Upper lobe of left lung (tissue), 6 donors: ENCODE measurements at places on chromosomes 1 and 21. TPM values are rescaled to one million over a fixed set of nuclear protein-coding genes. Genes with fewer than 3 reads are reported as not detected.

AHDC1 gene
- 38.5 TPM for total RNA-seq

LDLRAD1 gene
- 27.4 TPM for total RNA-seq

CHRM3 gene
- total RNA-seq = 3.1 TPM

PSRC1 gene
- total RNA-seq = 2.7 TPM

TP73 gene
- 0.77 TPM for total RNA-seq

CYP4A22 gene
- total RNA-seq = 3.1 TPM

AMY2A gene
- 0.77 TPM for total RNA-seq

GRCh38 chr1:33943978-33944377 is 80.1 kb downstream of the HMGB4 start:
- H3K4me1 ChIP-seq = no peaks in the 10 kb centered on the region
- no peaks in the 10 kb centered on the region for H3K36me3 ChIP-seq
- no peak overlapping the region for H3K4me3 ChIP-seq
- H3K27me3 ChIP-seq = no peaks in the 10 kb centered on the region

DNA sequence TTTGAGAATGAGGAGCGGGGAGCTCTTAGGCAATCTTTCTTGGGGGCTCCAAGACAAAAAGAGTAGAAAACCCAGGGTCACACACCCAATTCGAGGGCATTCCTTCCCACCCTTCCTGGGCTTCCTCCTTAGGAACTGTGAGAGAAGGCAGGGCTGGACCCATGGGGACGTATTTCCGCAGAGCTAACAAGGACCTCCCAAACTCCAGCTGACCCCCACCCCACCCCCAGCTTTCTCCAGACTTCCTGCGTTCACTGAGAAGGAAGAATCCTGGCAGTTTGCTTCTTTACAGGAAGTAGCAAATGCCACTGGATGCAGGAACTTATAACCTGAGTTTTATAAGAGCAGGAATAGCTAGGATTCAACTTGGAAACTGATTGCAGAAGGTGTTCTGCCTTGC is 2.7 kb upstream of the LHX9 start:
- H3K27me3 ChIP-seq = peaks cover 97% of the 10 kb centered on the region
- no peak overlapping the region for H3K27ac ChIP-seq
- no peak overlapping the region for H3K4me3 ChIP-seq
- peaks cover 90% of the 10 kb centered on the region for H3K4me1 ChIP-seq
- no peak for DNase-seq
- no peaks in the 10 kb centered on the region for H3K36me3 ChIP-seq

DNA sequence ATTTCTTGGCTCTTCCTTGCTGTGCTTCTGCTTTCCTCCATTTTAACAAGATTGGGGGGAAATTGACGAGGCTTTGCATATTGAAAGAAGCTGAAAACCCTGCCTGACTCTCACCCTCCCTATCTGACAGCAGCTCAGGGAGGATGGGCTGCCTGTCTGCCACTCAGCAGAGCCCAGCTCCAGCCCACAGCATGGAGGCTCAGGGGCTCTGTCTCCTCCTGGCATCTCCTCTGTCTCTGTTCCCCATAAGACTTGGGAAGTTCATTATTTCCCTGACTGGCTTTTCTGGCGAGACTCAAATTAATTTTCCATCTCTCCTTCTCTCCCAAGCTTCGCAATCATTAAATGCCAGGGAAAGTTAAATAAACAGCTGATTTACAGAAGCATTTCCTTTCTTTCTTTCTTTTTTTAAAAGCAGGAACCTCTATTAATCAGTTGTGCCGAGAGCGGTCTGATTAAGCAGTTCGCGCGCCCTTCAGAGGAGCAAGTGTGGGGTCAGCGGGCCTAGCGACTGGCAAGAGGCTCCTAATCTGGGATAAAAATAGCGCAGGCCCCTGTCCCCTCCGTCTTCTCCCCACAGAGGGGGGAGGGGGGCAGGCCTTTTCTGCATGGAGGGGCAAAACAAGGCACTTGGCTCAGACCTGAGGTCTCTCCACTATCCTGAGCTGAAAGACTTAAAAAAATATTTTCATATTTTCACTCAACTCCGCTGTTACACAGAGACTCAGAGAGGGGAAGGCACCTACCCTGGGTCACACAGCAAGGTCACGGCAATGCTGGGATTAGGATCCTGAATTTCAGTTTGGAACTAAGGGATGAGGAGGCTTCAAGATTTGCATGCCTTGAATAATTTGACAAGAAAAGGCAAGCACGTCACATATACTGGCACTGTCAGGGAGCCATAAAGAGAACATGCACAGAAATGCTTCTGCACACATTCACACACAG is 170.4 kb downstream of the ACTL8 start:
- H3K4me3 ChIP-seq = no peak overlapping the region
- H3K27me3 ChIP-seq = no peaks in the 10 kb centered on the region
- H3K4me1 ChIP-seq = no peaks in the 10 kb centered on the region
- H3K36me3 ChIP-seq = no peaks in the 10 kb centered on the region
- H3K27ac ChIP-seq = no peak overlapping the region

DNA sequence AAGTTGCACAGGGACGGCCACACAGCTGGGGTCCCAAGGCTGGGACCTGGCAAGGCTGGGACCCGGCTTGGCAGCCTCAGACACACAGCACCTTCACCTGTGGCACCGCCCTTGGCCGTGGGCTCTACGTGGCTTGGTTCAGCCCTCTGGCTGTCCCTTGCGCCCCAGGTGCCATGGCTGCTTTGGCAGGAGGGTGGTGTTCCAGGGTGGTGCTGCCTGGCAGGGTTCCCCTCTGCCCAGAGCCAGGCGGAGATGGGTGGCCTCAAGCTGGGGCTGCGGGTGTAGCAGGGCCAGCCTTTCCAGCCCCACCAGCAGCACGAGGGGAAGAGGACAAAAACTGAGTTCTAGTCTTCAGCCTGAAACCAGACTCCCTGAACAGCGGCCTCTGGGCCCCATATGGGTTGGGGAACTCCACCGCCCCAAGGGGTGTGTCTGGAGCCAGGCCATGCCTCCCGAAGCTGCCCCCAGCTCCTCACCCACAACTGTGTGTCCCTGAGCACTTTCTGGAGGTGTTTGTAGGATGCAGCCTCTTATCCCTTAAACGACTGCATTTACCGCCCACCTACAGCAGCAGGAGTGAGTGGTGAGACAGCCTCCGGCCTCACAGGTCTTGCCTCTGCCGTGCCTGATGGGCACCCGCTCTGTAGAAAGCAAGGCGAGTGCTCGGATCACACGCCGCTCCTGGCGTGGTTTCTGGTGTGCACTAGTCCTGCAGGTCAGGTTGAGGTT is 92.3 kb downstream of the PDE9A start:
- no peak overlapping the region for H3K4me3 ChIP-seq
- peaks cover 9% of the 10 kb centered on the region for H3K4me1 ChIP-seq
- no peaks in the 10 kb centered on the region for H3K27me3 ChIP-seq
- H3K27ac ChIP-seq = no peak overlapping the region
- H3K36me3 ChIP-seq = no peaks in the 10 kb centered on the region

DNA sequence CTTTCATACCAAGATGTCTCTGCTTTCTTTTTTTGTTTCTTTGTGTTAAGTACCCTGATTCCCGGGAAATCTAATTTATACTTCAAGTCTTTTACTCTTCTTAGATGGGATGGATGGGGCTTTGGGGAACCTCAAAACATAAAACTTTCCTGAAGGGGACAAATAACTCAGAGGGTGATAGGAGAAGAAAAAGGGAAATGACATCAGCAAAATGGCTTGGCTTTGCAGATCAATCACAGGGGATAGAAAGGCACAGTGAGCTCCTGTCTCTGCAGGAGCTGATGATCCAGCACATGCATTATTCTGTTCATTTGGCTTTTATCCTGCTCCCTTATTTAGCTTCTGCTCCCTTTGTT is 1.4 kb upstream of the CA14 start:
- peak overlapping the region; percentile 44 for H3K4me3 ChIP-seq
- peaks cover 23% of the 10 kb centered on the region for H3K4me1 ChIP-seq
- H3K36me3 ChIP-seq = no peaks in the 10 kb centered on the region
- no peaks in the 10 kb centered on the region for H3K27me3 ChIP-seq
- DNase-seq = no peak

GRCh38 chr1:56897150-56898004 is 42.8 kb downstream of the C8A start:
- no peaks in the 10 kb centered on the region for H3K36me3 ChIP-seq
- no peak overlapping the region for H3K4me3 ChIP-seq
- H3K27me3 ChIP-seq = no peaks in the 10 kb centered on the region
- H3K27ac ChIP-seq = no peak overlapping the region

- H3K4me1 ChIP-seq = no peaks in the 10 kb centered on the region
- DNase-seq = peak; percentile 33
- no peaks in the 10 kb centered on the region for H3K27me3 ChIP-seq
- H3K36me3 ChIP-seq = no peaks in the 10 kb centered on the region
Observed at GRCh38 chr1:20400341-20401177, 85.5 kb downstream of the CAMK2N1 start.

- no peak overlapping the region for H3K4me3 ChIP-seq
- no peaks in the 10 kb centered on the region for H3K36me3 ChIP-seq
- no peaks in the 10 kb centered on the region for H3K4me1 ChIP-seq
- no peak overlapping the region for H3K27ac ChIP-seq
- no peaks in the 10 kb centered on the region for H3K27me3 ChIP-seq
Observed at GRCh38 chr1:237211031-237211430, 169.0 kb downstream of the RYR2 start.
